Globus pallidus (tissue), 1 donor: ENCODE measurements at places on chromosomes 11 and 22.

- no peak for DNase-seq
These were observed 1163.1 kb downstream of the BRD1 start for GRCh38 chr22:48664586-48664985.

- no peak for DNase-seq
These were observed 5.7 kb downstream of the MPZL2 start for GRCh38 chr11:118258410-118258809.

DNA sequence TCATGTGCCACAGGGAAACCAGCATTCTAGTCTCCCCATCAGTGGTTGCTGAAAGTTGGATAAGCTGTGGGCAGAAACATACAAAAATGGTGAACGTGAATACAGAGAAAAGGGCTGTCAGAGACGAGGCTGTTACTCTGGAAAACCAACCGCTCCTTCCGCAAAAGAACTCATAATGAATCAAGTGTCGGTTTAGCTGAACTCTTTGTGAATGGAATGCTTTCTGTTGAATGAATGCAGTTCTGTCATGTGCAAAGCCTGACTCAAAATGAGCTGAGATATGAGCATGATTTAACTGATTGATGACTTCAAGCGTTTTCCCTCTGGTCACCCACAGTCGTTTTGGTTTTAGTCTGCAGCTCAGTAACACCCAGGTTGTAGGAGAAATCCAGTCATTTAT is 298.3 kb downstream of the ETS1 start:
- DNase-seq = peak; percentile 7

- no peak for DNase-seq
These were observed 1468.1 kb downstream of the BRD1 start for GRCh38 chr22:48359613-48359965.

- no peak for DNase-seq
These were observed 143.4 kb downstream of the C11orf91 start for GRCh38 chr11:33557201-33557600.

GRCh38 chr11:47399860-47400767 is 8.3 kb upstream of the SLC39A13 start:
- no peak for DNase-seq

GRCh38 chr11:119056421-119056999 is 495 bp downstream of the HYOU1 start:
- DNase-seq = no peak

DNA sequence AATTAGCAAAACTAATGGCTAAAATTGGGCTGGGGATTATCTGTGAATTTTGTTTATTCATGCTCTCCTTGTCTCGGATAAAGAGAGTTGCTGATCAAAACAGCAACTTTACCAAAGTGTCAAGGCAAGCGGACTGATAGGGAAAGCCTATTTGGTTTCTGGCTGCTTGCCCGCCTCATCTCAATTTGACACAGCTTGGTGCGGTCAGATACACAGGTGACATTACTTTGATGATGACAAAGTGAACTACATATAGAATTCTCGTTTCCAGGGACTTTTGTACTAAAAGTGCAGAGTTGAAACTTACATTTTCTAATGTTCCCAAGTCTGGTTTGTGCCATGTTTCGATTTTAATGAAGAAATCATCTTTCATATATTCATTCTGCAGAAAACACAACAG is 22.8 kb downstream of the PITPNB start:
- no peak for DNase-seq

DNA sequence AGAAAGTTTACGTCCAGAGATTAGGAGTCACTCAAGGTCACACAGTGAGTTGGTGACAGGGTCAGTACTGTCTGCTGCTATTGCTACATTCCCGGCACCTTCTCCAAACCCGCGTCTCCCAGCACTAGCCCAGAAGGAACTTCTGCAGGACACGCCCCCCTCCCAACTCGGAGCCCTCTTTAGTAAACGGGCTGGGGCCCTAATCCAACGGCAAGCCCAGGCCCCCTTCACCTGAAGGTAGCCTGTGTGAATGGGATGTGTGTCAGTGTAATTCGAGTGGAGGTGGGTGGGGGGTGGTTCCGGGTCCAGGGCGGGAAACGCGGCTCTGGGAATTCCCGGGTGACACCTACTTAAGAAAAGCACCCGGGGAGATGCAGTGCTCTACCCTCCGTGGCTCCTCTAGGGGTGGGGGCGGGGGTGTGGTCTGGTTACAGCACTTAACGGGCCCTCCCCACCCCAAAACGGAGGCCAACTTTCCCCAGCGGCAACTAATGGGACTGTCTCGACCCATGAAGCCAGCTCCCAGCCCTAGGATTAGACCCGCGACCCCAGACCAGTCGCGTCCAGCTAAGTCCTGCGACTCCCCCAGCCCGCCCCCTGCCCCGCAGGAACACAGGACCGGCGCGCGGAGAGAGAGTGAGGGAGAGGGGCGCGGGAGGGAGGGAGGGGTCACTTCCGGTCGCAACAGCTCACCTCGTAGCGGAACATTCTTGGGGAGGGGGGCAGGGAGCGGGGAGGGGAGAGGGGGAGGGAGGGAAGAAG is 468 bp downstream of the PATL1 start:
- peak; percentile 40 for DNase-seq

DNA sequence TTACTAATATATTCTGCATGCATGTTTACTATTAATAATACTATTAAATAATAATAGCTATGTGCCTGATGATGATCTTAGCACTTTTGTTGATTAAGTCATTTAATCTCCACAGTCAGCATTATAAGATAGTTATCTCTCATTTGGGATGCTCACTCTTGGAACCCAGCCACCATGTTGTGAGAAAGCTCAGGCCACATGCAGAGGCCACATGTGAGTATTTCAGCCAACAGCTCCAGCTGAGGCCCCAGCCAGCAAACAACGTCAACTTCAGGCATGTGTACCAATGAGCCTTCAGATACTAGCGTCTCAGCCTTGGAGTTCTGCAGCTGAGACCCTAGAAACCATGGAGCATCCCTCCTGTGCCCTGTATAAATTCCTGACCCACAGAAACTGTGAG is 798.1 kb upstream of the LRRC4C start:
- no peak for DNase-seq

DNA sequence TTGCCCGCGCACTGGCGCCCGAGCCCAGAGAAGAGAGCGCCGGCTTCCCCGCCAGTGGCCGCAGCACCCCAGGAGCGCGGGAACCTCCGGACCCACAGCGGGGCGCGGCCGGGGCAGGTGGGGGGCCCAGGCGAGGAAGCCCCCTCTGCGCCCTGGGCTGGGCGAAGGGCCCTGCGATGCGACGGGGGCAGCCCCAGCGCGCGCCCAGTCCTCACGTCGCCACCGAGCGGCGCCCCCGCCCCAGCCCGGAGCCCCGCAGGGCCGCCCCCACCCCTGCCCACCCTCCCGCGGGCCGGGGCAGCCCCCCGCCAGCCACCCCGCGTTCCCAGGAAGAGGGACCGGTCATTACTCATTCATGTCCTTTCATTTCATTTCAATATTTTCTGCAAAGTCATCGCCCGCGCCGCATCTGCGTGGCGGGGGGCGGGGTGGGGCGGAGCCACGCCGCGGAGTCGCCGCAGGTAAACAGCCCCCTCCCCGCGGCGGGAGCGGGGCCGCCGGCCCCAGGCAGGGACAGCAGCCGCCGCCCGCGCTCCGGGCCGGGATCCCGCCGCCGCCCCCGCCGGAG is 673 bp upstream of the PANX2 start:
- no peak for DNase-seq

DNA sequence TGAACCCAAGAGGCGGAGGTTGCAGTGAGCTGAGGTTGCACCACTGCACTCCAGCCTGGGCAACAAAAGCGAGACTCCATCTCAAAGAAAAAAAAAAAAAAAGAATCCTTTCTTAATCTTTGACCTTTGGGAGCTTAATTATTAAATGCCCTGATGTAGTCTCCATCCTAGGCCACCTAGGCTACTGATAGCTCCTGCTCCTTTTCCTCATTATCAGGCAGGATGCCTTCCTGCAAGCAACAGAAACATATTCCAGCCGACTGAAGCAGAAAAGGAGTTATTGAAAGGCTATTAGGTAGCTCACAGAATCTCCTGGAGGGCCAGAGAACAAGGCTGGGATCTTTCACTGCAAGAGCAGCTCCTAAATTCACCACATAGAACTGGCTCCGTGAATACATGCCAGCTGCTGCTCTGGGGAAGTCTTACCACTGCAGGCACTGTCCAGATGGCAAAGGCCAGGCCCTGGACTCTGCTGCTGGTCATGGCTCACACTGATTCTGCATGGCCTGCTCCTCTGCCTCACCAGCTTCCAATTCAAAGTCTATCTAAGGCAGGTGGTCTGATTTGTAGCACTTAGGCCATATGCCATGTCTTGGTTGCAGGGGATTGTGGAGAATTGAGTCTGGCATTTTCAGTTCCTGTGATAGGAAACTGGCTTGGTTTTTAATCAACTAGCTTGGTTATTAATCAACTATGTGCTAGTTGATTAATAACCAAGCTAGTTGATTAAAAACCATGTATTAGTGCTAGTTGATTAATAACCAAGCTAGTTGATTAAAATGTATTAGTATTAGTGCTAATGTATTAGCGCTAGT is 26.0 kb upstream of the POLD3 start:
- DNase-seq = no peak

DNA sequence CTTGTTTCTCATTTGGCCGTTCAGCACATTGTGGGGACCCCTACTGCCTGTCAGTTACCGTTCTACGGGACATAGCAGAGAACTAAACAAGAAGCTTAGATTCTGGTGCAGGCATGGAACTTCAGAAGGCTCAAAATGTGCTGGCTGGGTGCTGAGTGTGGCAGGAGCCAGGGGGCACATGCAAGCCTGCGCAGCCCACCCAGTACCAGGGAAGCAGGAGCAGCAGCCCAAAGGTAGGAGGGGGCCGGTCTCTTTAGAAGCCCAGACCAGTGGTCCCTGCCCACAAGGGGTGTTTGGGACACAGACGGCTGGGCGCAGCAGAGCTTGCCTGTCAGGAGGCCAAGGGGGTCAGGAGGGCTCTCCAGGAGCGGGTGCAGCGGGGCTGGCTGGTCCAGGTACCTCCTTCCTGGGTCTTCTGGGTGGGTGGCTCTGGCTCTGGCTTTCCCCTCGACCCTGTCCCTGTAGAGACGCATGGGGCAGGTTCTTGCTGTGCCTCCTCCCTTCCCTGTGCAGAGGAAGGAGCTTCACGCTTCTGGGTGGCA is 2.2 kb downstream of the PTDSS2 start:
- no peak for DNase-seq

GRCh38 chr11:76721755-76722677 is 51.5 kb upstream of the LRRC32 start:
- DNase-seq = peak; percentile 72

- DNase-seq = no peak
These were observed 7.7 kb upstream of the MRGPRD start for GRCh38 chr11:68988491-68988890.

DNA sequence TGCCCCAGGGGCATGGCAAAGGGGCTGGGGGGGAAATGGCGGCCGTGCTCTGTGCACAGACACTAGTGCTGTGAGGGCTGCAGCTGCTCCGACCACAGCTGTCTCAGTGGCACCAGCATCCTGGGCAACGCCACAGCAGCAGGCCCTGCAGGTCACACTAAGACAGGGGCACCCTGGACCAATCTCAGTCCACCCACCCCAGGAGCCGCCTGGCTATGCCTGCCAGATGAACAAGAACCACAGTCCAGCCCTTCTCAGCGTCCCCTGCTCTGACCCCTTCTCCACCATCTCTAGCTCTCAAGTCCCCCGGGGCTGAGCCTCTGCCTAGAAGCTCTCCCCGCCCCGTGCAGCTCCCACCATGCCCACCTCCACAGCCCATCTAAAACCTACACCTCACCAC is 16.5 kb downstream of the TUBGCP6 start:
- no peak for DNase-seq

DNA sequence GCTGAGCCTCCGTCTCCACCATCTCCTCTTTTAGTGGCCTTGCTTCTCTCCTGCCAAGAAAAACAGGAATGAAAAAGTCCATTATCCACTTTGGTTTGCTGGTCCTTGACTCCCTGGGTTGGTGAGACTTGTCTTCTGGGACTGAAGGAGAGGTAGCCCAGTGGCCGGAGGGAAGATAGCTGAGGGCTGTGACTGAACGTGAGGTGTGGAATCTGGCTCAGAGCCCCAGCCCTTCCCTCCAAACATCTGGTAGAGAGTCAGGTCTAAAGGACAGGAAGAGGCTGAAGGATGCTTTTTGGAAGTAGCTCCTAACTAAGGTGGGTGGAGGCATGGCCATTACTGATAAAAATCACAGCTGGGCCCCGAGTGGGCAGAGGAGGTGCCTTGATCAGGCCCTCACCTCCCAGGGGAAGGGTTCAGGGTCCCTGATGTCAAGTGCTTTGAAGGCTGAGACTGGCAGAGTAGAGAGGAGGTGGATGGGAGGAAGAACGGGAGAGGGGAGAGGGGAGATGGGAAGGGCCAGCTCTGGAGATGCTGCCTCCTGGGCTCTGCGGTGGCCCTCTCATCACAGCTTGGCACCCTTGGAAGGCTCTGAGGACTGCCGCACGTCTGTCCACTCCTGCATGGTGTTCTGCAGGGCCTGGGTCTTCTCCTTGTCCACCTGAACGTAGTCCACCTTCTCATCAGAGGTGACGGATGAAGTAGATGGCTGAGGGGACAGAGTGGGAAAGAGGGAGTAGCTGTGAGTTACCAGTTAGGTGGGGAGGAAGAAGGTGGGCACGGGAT is 30.2 kb downstream of the USP35 start:
- no peak for DNase-seq

DNA sequence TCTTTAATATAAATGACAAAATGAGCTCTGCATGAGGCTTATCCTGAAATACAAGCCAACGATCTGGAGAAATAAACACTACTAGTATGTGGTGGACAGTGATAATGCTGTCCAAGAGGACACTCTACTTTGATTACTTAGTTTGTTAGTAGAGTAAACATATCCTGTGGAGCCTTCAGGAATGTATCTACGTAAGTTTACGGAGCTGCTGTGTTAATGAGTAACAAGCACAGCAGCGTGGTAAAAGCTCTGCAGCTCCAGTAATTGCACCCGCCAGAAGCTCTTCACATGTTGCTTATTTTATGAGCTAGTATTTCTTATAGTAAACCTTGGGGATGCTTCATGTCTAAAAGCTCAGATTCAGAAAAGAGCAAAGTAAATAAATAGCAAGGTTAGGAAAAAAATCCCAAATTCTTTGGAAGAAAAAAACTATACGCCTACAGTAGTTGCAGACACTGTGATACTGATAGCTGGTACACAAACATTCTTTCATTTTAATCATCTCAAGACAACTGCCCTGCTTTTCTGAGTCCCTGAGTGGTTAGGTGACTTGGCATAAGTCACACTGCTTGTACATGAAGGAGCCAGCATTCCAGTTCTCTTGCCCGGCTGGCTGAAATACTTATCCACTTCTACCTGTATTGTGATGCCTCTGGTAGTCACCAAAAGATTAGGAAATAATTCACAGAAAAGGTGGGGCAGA is 32.7 kb upstream of the CCDC34 start:
- DNase-seq = no peak

GRCh38 chr11:132030896-132031295 is 660.5 kb downstream of the NTM start:
- no peak for DNase-seq
